IMR-90 (cell line): ENCODE measurements at places on chromosomes 3 and 15. TPM values are rescaled to one million over a fixed set of nuclear protein-coding genes. Genes with fewer than 3 reads are reported as not detected.

GRCh38 chr15:89149501-89150101 lies 61.3 kb downstream of the ABHD2 start:
- no peak for DNase-seq

DNA sequence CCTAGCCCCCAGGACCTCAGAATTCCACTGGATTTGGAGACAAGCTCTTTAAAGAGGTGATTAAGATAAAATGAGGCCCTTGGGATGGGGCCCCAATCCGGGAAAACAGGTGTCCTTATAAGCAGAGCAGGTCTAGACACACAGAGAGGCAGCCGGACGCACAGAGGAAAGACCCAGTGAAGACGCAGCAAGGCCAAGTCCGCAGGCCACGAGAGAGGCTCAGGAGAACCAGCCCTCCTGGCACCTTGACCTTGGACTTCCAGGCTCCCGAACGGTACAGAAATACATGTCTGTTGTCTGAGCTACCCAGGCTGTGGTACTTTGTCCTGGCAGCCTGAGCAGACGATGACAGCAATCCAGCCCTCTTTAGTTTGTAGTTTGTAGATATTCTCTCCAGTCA lies 324.5 kb downstream of the OCA2 start:
- DNase-seq, result no peak

- peak; percentile 44 for DNase-seq
Measured at GRCh38 chr15:41585127-41586047, 26.4 kb downstream of the TYRO3 start.

DNA sequence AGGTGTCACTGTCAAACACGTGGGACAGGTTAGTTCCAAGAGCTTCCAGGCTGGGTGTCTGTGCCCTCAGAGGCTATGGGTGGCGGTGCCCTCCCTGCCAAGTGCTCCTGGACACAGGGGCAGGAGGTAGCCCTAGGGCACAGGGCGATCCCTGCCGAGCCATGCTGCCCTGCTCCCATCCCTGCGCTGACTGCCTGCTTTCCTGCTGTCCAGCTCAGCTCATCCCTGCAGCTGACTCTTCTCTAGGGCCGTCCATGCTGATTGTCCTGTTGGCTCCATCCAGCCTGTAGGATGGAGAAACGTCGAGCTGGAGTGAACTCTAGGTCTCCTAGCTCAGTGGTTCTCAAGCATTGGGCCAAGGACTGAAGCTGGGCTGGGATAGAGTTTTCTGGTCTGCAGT lies 3.7 kb downstream of the PDIA5 start:
- DNase-seq, result no peak

DNA sequence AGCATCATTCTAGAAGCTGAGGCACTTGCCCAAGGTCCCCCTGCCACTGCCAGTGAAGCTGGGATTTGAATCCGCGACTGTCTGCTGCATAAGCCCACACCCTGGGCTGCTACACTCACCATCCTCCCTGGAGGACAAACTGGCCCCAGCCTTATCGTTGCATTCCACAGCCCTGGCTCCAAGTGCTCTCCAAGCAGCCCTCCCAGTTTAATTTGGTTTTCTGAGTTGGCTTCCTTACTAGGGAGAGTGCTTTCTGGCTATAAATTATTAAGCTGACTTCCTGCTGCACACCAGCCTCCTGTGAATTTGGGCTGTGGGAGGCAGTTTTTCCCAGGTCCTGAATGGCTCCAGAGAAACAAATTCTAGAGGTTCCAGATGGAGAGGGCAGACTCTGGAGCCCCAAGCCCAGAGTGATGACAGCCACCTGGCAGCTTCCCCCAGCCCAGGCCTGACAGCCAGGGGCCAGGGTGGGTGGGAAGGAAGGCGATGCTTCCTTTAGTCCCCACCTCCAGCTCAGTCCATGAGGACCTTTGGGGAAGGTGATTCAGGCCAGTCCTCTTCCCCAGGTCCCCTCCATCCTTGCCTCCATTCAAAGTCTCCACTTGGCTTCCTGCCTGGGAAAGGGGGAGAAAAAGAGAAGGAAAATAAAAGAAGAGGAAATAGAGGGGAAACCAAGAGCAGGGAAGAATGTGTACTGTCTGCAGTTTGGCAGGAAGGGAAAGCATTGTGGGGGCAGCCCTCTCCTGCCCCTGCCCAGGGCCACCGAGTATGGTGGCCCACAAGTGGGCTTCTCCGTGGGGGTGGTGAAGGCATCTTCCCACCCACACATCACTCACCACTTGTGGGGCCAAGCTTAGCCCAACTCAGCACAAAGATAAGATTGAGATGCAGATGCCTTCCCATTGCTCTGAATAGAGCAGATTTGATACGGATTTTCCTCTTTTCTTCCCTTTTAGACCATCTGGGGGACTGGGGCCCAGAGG lies 69.6 kb downstream of the SEMA5B start:
- DNase-seq, result no peak

DNA sequence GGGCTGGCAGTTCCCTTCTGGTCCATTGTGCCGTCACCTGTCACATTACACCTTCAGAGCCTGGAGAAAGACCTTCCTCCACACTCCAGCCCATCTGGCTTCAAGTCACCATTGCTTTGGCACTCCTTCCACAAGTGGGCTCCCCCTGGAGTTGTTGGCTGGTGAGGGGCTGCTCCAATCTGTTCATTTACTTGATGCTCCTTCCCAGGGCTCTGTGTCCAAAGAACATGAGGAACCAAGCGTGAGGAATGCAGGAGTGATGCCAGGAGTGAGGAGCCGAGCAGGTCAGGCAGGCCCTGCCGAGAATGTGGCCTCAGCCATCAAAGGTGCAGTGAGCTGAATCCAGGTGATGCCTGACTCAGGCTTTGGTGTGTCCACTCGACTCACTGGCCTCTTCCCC lies 57.2 kb downstream of the OXNAD1 start:
- DNase-seq, result no peak

GRCh38 chr3:23567917-23568316 lies 237.8 kb upstream of the UBE2E1 start:
- peak; percentile 95 for DNase-seq

Gene PLSCR2
- total RNA-seq, result not detected in 2 replicates

Gene SKOR1
- total RNA-seq, result not detected in 2 replicates

Gene CCDC9B
- total RNA-seq, result 19.7 and 30.0 TPM in 2 replicates

Gene STT3B
- total RNA-seq, result 86.4 and 143 TPM in 2 replicates

Gene ZFYVE19
- 22.6 and 22.8 TPM in 2 replicates for total RNA-seq

Gene LRRIQ4
- not detected in 2 replicates for total RNA-seq

Gene CFAP100
- total RNA-seq, result not detected in 2 replicates
